ENCODE measurements at places on chromosomes 1 and 21. TPM values are rescaled to one million over a fixed set of nuclear protein-coding genes. Genes with fewer than 3 reads are reported as not detected.

The RNU1-1 gene
- total RNA-seq, result 2,882 TPM

The USP16 gene
- 47.9 TPM for total RNA-seq

The FABP3 gene
- 44.2 TPM for total RNA-seq

The GNAT2 gene
- 0.18 TPM for total RNA-seq

The CBR3 gene
- 29.4 TPM for total RNA-seq

The WNT9A gene
- 0.99 TPM for total RNA-seq

The RWDD3 gene
- 12.5 TPM for total RNA-seq

The TRIM58 gene
- total RNA-seq, result 0.09 TPM

The CDK11A gene
- total RNA-seq, result 9.8 TPM

The FBLIM1 gene
- total RNA-seq, result 41.0 TPM

The GBP7 gene
- total RNA-seq, result not detected

The PUM1 gene
- total RNA-seq, result 61.1 TPM

The ANKRD45 gene
- total RNA-seq, result 0.82 TPM

The RHD gene
- total RNA-seq, result not detected

The PTPN7 gene
- total RNA-seq, result not detected

The TRPM2 gene
- total RNA-seq, result 0.08 TPM

The EVI5 gene
- 55.3 TPM for total RNA-seq

The SYCP1 gene
- not detected for total RNA-seq

The GRIK1 gene
- 0.81 TPM for total RNA-seq

The PRKAA2 gene
- total RNA-seq, result 0.16 TPM

The KLHDC9 gene
- 1.8 TPM for total RNA-seq

The PALMD gene
- total RNA-seq, result 6.0 TPM

The CSMD2 gene
- 0.82 TPM for total RNA-seq

The CNR2 gene
- total RNA-seq, result under 0.01 TPM

The DNALI1 gene
- 13.7 TPM for total RNA-seq

Data from fibroblast of the aortic adventitia (primary cell).